Epithelial cell of proximal tubule (primary cell): ENCODE measurements at places on chromosomes 7 and 10. TPM values are rescaled to one million over a fixed set of nuclear protein-coding genes. Genes with fewer than 3 reads are reported as not detected.
A peak's percentile ranks its signal among the peaks of the same experiment; 100 is the strongest.

CALHM3 gene
- not detected in 2 replicates for total RNA-seq

EMX2 gene
- total RNA-seq = 5.7 and 10.7 TPM in 2 replicates

TMEM225B gene
- 0.17 and 0.43 TPM in 2 replicates for total RNA-seq

FOXK1 gene
- 24.4 and 30.4 TPM in 2 replicates for total RNA-seq

DNA sequence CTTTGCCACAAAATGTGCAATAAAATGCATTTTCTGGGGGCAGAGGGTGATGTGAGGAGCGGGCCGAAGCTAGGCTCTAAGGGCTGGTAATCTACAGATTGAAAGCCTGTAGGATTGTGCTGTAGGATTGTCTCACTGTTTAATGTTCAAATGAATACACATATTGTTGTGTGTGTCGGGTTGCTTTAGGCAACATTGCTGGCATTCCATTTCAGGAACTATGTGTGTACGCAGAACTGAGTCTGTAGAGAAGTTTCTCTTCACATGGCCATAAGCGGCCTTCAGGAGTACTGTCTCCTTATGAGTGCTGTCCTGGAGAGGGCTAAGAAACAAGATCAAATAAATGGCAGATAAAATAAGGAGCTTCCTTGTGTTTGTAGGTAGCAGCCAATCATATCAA lies 540.2 kb downstream of the GATA3 start:
- DNase-seq = no peak

- DNase-seq = peak; percentile 37
Measured at GRCh38 chr10:127012769-127013152, 107.5 kb downstream of the DOCK1 start.

DNA sequence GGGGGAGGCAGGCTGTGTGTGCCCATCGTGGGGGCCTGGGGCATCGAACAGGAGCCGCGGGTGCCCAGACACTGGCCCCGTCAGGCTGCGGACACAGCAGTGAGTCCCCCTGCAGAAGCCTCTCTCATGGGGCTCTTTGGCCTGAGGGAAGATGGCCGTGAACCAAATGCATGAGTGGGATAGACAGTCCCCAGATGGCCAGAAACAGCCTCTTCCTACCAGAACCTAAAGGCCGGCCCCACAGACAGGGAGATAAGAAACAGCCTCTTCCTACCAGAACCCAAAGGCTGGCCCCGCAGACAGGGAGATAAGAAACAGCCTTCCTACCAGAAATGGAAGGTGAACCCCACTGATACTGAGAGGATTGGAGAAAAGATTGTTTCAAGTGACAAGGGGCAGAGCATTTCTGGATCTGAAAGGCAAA lies 16.6 kb downstream of the IDI2 start:
- DNase-seq = no peak

GRCh38 chr10:70760271-70760787 lies 24.8 kb downstream of the TBATA start:
- DNase-seq = no peak

DNA sequence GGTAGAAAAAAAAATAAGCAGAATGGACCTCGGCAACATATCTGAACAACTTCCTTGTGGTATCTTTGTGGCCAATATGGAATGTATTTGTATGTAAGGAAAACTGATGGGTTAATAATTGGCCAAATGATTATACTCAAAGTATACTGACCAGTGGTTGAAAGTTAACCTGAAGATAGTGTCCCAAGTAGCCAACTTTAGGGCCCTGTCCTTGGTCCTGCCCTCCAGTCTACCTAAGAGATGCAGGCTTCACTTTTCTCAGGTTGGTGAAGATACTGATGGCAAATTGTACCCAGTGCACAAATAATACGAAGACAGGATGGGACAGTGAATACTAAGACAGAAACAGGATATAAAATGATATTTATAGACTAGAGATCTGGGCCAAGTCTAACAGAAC lies 109.2 kb downstream of the SORCS3 start:
- DNase-seq = no peak

DNA sequence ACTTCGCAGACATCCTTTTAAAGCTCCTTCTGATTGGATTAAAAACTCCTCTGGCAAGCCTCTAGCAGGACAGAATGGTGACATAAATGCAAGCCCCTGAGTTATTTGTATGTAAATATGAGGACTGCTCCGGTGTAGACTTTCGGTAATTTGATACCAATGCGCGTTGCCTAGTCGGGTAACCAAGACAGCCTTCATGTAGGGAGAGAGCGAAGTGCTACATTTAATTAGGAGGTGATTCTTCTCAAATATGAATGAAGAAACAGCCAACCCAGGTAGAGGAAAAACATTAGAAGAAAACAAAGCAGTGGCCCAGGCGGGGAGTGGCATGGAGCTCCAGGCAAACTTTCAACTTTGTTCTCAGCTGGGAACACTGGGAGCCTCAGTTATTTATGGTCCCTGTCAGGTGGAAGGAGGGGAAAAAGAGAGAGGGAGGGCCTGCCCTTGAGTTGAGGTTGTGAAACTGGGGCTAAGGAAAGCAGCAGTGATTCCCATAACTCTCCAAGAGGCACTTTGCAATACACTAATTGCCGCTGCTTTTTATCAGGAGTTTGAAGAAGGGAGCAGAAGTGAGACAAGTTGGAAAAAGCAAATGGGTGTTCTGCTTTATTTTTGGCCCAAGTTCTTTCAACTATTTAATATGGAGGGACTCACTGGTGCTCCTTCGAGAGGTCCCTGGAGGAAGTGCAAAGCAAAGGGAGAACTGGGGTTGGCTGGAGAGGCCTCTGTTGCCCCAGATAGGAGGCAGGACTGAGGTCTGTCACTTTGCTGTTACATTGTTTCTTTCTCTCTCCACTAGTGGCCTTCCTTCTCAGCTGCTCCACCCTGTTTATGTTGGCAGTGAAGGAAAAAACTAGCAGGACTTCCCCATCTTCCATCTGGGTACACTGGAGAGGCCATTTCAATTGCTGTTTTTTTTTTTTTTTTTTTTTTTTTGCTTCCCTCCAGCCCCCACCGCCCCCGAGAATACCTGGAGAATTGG lies 234.6 kb upstream of the CCDC6 start:
- DNase-seq = no peak

DNA sequence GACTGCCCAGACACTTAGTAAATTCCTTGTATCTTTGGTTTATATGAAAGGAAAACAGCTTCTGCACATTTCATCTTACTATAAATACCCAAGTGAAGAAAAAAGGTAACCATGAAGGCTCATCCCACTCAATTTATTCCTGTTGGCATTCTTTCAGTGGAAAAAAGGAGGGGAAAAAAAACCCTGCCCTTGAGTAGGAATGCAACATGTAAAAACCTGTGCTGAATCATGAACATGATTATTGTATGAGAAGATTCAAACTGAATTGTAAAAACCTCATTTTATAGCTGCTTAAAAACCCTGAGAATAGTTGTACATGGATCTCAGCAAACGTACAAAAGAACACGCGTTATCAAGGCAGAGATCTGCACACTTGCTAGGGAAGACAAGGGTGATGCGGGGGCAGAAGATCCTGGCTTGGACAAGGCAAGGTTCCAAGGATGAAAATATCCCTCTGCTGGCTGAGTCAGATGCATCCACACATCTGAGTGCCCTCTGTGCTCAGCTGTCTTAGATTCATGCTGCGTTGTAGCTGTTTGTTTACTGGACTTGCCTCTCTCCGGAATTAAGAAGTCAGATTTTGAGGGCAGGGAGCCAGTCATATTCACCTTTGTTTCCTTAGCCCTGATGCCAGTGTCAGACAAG lies 658.2 kb downstream of the PARD3 start:
- DNase-seq = no peak
